ENCODE measurements at places on chromosomes 2 and 18.

DNA sequence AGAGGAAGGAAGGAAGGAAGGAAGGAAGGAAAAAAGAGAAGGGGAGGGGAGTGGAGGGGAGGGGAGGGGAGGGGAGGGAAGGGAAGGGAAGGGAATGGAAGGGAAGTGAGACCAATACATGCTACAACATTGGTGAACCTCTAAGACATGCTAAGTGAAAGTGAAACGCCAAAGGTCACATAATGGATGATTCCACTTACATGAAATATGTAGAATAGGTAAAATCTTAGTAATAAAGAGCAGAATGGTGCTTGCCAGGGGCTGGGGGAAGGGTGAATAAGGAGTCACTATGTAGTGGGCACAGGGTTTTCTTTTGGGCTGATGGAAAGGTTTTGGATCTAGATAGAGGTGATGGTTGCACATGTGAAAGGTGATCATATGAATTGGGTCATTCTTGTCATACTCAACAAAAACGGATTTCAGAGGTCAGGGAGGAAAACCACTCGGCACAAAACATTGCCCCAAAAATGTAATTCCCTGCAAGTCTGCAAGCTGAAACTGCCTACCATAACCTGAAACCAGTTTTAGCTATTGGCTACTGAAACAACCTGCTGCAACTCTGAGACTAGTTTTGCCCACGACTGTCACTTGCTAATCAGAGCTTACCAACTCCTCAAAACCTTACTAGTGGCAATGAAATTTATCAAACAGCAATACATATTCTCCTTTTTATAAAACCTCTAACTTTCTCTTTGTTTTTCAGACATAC lies 59.2 kb downstream of the CCDC141 start:
- no peak for DNase-seq

DNA sequence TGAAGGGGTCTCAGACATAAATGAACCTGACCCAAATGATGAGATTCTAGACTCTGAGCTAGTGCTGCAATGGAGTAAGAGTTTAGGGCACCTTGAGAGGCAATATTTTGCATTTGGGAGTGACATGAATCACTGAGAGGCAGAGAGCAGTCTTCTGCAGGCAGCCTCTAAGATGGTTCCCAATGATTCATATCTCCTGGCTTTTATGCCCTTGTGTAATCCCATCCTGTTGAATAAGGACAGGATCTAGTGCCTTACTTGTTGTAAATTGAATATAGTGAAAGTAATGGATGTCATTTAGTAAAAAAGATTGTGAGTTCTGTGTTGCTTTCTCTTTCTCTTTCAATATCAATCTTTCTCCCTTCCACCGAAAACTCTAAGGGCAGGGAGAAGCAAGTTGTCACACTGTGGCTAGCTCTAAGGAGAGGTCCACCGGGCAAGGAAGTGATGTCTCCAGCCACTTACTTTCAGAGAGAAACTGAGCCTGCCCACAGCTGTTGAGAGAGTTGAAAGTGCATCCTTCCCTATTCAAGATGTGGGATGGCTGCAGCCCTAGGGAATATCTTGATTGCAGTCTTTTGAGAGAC lies 144.7 kb downstream of the TRIB2 start:
- no peak for DNase-seq

GRCh38 chr2:175478096-175478768 lies 296.7 kb upstream of the ATP5MC3 start:
- no peak for DNase-seq

GRCh38 chr2:27369471-27370025 lies 590 bp downstream of the EIF2B4 start:
- no peak for DNase-seq

DNA sequence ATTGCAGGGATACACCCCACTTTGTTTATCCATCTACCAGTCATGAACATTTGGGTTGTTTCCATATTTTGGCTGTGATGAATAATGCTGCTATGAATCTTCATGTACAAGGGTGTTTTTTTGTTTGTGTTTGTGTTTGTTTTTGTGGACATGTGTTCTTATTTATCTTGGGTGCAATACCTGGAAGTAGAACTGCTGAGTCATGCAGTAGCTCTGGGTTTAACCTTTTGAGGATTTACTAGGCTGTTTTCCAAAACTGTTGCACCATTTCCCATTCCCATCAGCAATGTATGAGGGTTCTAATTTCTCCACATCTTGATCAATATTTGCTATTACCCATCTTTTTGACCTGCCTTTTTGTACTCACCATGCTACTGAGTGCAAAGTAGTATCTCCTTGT lies 140.0 kb upstream of the CYP1B1 start:
- no peak for DNase-seq

GRCh38 chr2:129780316-129781270 lies 198.9 kb upstream of the RAB6C start:
- no peak for DNase-seq

GRCh38 chr2:168992026-168992425 lies 39.1 kb downstream of the ABCB11 start:
- DNase-seq = no peak

- DNase-seq = no peak
Observed at GRCh38 chr18:77177009-77177408, 44.4 kb upstream of the MBP start.

DNA sequence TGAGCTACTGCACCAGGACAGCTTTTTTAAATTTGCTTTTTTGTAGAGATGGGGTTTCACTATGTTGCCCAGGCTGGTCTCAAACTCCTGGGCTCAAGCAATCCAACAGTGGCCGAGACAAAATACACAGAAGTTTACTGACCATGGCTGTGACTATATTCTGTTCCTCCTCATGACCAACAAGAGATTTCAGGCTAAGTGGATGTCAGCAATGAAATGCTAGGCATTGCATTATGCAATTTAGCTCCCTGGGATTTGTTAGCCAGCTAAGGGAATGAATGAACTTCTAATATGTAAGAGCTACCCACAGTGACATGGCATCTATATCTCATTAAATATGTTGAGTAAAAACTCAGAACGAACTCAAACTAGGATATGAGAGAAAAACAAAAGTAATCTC lies 81.9 kb upstream of the MBOAT2 start:
- DNase-seq = no peak

DNA sequence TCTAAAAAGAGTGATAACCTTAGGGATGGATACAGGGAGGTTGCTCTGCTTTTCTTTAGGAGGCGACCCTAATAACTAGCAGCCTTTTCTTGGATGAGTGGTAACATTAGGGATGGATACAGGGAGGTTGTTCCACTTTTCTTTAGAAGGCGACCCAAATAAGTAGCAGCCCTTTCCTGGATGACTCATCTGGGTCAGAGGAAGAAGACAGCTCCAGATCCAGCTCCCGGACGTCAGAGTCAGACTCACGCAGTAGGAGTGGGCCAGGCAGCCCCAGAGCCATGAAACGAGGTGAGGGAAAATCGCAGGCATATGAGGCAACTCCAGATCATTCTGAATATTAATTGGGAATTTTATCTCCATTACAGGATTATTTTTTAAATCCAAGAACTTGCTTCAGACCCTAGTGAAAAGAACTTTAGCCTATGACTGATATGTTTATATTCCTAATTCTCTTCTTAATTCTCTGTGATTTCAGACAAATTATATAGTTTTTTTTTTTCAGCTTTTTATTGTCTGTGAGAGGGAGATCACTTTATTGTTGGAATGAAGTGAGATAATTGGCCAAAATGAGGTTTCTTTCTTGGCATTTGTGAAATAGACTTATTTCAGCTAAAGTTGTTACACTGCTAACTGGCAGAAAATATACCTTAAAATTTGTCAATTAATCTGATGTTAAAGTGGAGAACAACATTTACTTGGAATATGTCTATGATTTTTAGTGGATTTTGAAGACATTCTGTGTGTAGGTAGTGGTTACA lies 31.2 kb upstream of the C1GALT1C1L start:
- DNase-seq = no peak

DNA sequence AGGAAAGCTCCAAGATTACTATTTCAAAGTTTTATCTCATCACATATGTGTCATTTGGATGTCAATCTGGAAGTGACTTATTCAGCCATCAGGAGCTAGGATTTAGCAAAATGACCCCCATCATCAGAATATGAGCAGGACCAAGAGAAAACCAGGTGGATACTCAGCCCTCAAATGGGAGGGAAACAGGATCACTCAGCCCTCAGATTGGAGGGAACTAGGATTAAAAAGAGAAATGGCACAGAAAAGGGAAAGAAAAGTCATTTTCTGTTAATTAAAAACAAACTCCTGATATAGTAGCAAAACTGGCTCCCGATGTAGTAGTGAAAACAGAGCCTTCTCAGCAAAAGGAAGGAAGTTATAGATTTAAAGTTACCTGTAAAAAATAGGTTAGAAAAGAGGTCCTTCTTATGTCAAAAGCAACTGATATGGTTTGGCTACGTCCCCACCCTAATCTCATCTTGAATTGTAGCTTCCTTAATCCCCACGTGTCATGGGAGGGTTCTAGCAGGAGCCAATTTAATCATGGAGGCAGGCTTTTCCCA lies 69.0 kb upstream of the MYCN start:
- DNase-seq = no peak

GRCh38 chr2:3211256-3212060 lies 166.2 kb downstream of the EIPR1 start:
- DNase-seq = no peak

DNA sequence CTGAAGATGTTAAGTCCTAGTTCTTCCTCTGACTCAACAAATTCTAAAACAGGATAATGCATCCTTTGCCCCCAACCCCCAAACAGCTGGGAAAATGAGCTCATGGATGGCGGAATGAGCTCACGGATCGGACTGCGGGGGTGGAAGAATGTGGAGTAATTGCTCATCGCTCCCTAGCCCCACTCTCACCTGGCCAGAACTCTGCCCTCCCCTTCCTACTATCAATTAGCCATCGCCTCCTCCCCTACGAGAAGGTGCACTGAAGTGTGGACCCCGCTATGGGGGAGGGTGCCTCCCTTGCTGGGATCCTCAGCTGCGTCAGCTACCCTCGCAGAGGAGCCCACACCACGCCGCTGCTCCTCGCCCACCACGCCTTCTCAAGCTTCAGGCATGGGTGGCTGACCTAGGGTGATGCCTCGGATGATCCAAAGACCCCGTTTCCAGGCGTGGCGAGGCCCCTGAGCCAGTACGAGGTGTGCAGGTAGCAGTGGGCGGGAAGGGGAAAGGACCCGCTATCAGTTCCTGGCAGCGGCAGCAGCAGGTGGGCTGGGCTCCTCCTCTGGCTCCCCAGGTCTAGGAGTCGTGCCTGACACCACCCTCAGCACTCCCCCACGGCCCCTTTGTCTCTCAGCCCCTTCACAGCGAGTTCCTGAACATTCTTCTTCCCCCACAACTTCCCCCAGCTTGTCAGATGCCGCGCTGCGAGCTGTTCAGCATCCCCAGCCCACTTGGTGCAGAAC lies 82.1 kb upstream of the POMC start:
- DNase-seq = no peak

DNA sequence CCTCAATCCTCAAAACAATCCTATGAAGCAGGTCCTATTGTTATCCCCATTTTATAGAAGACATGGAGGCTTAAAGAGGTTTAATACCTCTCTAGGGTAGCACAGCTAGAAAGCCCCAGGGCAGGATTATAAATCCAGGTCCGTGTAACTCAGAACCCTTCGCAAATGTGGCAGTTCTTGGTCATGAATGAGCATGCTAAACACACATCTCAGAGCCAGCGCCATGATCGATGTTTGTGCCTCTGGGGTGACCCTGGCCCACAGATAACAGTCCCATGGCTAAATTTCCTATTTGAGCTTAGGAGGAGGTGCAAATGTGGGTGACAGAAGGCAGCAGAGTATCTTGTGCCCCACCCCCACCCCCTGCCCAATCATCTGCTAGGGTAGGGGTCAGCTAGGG lies 17.5 kb downstream of the DNMT3A start:
- no peak for DNase-seq

- DNase-seq = no peak
Observed at GRCh38 chr2:42196403-42197267, 27.5 kb downstream of the EML4 start.

DNA sequence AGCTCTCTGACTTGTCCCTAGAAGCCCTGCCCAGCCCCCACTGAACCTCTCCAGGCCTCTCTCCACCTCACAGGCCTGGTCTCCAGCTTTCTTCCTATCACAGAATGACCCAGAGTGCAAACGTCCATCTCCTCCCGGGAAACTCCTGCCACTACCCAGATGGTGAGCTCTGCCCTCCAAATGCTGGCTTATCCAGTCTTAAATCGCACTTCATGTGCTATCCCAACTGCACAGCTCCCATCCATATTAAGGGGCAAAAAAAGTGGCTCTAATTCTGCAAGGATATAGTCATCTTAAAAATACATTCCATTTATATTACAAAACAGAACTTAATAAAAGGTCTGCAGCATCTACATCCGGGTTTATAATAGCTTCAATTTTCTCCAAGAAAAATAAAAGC lies 70.8 kb upstream of the CDC42EP3 start:
- DNase-seq = no peak

- peak; percentile 24 for DNase-seq
Observed at GRCh38 chr18:73842795-73843394, 304.7 kb downstream of the FBXO15 start.
